Adrenal gland (tissue), 19 donors: ENCODE measurements at places on chromosomes 2 and 18. TPM values are rescaled to one million over a fixed set of nuclear protein-coding genes. Genes with fewer than 3 reads are reported as not detected.

The ADCYAP1 gene
- total RNA-seq, result not detected

The LAMA3 gene
- 4.7 TPM for total RNA-seq

GRCh38 chr2:46260305-46260704 lies 36.9 kb upstream of the EPAS1 start:
- H3K4me1 ChIP-seq, result peaks cover 3% of the 10 kb centered on the region
- H3K27me3 ChIP-seq, result no peaks in the 10 kb centered on the region
- H3K27ac ChIP-seq, result no peak overlapping the region
- no peak overlapping the region for H3K4me3 ChIP-seq
- no peak for DNase-seq

DNA sequence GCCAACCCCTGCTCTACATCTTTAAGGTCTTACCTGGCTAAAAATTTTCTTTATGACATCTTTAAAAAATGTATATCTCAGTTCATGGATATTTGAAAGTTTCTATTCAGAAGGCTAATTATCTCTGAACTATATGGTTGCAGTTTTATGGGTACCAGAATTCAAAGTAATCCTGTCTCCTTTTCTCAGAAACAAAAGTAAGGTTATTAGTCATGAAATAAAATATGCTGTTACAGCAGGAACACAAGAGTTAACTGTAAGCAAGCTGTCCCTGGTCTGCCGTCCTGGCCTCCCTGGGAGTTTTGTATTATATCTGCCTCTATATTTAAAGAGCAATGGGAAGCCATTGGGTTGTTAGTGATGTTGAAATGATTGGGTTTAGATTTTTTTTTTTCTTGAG lies 34.0 kb downstream of the SLC4A1AP start:
- no peak overlapping the region for H3K27ac ChIP-seq
- DNase-seq, result no peak
- no peak overlapping the region for H3K4me3 ChIP-seq
- no peaks in the 10 kb centered on the region for H3K4me1 ChIP-seq
- no peaks in the 10 kb centered on the region for H3K36me3 ChIP-seq

- H3K27me3 ChIP-seq, result no peaks in the 10 kb centered on the region
- H3K36me3 ChIP-seq, result no peaks in the 10 kb centered on the region
- H3K27ac ChIP-seq, result no peak overlapping the region
- DNase-seq, result no peak
Measured at GRCh38 chr18:80194874-80195570, 52.3 kb downstream of the PARD6G start.

DNA sequence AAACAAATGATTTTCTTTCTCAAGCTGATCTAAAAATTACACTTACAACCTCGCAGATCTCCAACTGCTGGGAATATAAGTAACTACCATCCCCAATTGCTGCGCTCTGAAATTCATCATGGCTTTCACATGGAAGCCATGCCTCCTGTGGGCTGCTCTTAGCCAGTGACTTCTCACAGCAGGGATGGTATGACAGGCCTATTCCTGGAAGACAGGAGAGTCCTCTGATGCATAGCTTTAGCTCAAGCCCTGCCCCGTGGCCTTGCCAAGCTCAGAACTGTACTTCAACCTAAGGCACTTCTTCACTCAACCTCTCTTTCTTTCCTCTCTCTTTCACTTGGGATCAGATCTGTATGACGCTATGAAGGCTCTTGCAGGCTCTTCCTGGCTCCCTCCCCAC lies 12.6 kb upstream of the ELAC1 start:
- no peaks in the 10 kb centered on the region for H3K27me3 ChIP-seq
- no peak overlapping the region for H3K27ac ChIP-seq
- no peaks in the 10 kb centered on the region for H3K4me1 ChIP-seq
- no peak for DNase-seq
- no peaks in the 10 kb centered on the region for H3K36me3 ChIP-seq
- no peak overlapping the region for H3K4me3 ChIP-seq

DNA sequence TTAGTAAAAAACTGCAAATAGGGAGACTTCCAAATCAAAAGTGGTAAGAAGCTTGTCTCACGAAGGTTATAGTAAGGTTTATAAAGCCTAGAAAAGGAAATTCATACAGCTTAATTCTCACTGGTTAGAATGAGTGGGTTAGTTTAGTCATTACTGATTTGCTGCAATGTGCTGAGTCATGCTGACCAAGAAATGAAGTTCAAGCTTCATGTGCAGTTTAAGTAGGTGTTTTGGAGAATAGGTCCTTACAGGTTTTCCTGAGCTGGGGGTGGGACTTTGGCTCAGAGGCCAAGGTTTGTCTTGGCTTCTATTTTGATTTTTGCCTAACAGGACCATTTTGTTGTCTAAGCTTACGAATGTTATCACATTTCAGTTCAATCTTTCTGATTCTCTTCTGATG lies 15.1 kb downstream of the CLIP4 start:
- no peak overlapping the region for H3K4me3 ChIP-seq
- H3K27ac ChIP-seq, result no peak overlapping the region
- peaks cover 18% of the 10 kb centered on the region for H3K4me1 ChIP-seq
- H3K36me3 ChIP-seq, result peaks cover 19% of the 10 kb centered on the region
- DNase-seq, result no peak

DNA sequence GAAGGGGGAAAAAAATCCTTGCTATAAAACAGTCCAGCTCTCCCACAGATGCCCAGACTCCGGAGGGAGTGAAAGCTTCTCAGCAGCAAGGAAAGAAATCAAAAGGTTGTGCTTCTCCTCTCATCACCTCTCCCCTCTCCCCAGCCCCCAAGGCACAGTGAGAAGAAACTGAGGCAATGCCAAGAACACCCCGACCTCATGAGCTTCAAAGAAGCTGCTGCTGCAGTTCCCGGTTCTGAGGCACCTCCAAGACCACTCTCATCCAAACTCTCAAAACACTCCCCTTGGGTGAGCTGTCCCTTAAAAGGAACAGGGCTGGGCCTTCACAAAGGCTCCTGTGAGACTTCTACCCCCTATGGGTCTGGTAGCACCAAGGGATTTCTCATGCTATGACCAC lies 62.0 kb upstream of the KLF7 start:
- no peaks in the 10 kb centered on the region for H3K27me3 ChIP-seq
- no peak overlapping the region for H3K27ac ChIP-seq
- no peak for DNase-seq
- H3K4me3 ChIP-seq, result no peak overlapping the region

The RNF125 gene
- 1.6 TPM for total RNA-seq

DNA sequence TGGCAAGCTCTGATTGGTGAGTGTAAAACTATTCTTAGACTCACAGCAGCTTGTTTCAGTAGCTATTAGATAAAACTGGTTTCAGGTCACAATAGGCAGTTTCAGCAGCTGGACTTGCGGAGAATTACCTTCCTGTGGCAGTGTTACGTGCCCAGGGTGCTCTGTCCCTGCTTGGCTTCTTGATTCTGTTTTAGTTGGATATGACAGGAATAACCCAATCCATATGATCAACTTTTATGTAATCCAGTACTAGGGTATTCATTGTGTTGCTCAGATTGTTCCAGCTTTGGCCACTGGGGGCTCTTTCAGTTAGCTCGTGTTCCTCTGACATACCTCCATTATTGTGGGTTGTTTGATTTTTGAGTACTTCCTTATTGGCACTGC lies 43.1 kb downstream of the INPP4A start:
- H3K4me3 ChIP-seq, result no peak overlapping the region
- no peaks in the 10 kb centered on the region for H3K27me3 ChIP-seq
